ENCODE measurements at places on chromosomes 12 and 14.

DNA sequence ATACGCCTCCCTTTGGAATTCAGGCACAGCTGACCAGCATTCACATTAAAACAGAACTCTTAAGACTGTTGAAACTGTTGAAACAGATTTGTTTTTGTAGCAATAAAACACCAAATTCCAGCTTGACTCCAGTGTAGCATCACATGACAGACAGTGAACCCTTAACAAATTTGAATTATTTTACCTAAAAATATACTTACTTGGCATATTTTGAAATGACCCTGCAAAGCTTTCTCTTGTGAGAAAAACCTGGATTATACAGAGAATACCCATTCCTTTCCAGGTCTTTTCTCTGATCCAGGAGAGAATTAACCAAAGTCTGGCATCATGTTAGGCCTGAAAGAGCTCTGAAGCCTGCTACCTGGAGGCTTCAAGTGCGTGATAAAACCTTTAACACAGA is 410.3 kb downstream of the FOXG1 start:
- no peak for DNase-seq

DNA sequence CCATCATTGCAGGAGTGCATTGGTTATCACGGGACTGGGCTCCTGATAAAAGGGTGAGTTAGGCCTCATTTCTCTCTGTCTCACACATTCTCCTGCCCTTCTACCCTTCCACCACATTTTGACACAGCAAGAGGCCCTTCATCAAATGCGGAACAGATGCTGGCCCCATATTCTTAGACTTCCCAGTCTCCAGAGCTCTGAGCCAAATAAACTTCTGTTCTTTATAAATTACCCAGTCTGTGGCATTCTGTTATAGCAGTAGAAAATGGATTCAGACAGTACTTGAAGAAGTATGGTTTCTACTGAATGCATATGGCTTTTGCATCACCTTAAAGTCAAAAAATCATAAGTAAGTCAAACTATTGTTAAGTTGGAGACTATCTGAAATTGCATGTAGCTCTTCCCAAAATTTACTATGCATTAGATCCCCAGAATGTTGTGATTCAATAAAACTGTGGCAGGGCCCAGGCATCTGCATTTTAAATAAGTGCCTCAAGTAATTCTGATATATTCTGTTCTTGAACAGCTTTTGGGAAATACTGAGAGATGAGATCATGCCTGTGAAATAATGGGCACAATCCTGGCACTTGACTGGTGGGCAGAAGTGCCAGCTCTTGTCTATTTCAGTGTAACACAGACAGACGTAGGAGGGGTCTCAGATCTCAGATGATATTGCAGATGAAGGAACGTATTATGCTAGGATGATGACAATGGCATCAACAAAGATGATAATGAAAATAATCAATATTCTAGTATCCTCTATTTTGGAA is 68.2 kb downstream of the E2F7 start:
- no peak for DNase-seq

DNA sequence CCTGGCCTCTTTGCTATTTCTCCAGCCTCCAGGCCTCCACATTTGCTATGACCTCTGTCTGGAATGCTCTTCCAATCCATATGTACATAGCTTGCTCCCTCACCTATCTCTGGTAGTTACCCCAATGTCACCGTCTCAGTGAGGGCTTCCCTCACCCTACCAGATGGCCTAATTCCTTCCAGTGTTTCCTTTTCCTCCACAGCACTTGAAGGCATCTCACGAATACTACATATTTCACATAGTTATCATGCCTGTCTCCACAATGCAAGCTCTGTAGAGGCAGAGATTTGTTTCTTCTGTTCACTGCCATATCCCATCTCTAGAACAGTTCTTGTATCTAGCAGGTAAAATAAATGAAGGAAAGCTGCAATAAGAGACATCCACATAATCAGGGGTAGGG is 21.3 kb upstream of the HSP90B1 start:
- DNase-seq, result no peak

- DNase-seq, result no peak
These were observed 123.6 kb downstream of the METTL25 start for GRCh38 chr12:82481954-82482353.

GRCh38 chr14:50366589-50366988 is 30.1 kb downstream of the CDKL1 start:
- no peak for DNase-seq

DNA sequence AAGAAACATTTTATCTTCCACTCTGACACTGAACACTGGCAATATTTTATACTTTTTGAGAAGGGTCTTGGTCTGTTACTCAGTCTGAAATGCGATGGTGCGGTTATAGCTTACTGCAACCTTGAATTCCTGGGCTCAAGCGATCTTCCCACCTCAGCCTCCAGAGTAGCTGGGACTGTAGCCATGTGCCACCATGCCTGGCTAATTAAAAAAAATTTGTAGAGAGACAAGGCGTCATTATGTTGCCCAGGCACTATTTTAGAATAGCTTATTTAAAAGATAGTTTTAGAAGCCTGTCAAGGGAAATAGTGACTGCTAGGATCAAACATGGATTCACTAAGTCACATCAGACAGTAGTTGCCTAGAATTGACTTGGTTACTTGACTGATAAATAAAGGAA is 5.9 kb downstream of the ERC1 start:
- DNase-seq, result no peak

DNA sequence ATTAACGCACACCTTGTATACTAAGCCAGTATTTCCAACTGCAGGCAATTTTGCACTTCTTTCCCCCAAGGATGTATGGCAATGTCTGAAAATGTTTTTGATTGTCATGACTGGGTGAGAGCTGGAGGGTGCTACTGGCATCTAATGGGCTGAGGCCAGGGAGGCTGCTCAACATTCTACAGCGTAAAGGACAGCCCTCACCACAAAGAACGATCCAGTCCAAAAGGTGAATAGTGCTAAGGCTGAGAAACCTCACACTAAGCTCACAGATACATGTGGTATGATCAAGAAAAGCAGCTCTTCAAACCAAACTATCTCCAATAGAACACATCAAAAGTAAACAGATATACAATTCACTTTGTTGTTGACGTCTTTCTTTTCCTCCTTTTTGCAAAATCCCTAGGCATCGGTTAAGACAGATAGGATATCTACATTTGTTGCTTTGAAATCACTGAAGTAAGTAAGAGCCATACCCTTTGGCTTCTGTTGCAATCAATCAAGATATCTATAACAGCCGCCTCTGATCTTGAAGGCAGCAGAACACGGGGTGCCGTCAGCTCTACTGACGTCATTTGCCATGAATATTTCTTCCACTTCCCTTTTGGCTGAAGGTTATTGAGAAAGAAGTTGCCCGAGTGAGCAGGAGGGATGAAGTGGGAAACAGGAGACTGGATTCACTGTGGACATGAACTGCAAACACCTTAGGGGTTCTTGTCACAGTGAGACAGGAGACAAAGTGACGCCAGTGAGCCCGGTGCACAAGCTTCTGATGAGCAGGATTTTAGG is 218.3 kb downstream of the FOXN3 start:
- DNase-seq, result no peak

- DNase-seq, result no peak
These were observed 106.6 kb upstream of the NCOR2 start for GRCh38 chr12:124673801-124674617.

DNA sequence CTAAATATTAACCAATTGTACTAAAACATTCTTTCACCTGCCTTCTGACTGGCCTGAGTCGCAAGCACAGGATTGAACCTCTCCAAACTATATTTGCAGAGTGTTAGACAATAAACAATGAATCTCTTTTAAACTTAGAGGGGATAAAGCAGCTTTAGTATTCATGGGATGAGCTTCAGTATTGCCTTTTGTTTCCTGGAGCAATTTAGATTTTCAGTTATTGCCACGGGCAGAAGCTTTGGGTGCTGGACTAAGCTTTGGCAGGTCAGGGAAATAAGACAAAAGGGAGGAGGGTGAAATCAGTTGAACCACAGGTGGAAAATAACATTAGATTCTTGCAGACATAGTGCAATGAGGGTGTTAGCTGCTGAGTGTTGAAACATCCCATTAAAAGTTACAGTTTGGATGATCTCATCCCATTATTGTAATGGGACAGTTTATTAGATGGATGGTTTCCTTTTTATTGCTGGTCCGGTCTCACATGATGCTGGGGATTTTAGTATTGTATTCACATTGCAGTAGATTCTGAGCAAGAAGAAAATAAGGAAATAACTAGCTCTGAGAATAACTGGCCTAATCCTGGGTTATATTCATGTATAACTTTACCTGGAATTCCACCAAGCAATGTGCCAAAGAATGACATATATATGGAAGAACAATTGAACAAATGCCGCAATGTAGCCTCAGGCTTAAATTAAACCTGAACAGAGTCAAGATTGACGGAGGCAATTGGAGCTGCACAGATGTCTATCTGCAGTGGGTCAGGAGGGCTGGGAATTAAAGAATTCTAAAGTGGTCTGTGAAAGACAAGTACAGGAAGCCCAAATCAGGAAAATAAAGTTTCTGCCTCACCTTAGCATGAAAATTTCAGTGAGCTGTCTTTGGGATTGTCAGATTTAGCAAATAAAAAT is 1092.8 kb upstream of the SEL1L start:
- DNase-seq, result no peak

GRCh38 chr14:78164226-78164853 is 5.8 kb upstream of the NRXN3 start:
- no peak for DNase-seq

DNA sequence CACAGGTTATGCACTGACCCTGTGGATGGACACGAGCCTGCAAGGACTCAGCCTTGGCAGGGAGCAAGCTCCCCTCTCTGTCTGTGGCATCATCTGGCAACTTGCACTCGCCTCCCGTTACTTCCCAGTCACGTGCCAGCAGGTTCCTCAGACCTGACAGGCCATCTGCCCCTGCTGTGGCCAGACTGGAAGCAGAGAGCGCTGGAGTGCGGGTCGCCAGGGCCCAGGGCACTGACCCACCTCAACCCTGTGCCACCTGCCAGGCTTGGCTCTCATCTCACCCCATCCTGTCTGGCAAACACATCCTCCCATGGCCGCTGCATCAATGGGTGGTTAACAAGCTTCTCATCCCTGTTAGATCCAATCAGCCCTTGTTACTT is 28.4 kb downstream of the SLC6A12 start:
- no peak for DNase-seq

- DNase-seq, result no peak
These were observed 12.4 kb upstream of the KCNK13 start for GRCh38 chr14:90049390-90049789.

DNA sequence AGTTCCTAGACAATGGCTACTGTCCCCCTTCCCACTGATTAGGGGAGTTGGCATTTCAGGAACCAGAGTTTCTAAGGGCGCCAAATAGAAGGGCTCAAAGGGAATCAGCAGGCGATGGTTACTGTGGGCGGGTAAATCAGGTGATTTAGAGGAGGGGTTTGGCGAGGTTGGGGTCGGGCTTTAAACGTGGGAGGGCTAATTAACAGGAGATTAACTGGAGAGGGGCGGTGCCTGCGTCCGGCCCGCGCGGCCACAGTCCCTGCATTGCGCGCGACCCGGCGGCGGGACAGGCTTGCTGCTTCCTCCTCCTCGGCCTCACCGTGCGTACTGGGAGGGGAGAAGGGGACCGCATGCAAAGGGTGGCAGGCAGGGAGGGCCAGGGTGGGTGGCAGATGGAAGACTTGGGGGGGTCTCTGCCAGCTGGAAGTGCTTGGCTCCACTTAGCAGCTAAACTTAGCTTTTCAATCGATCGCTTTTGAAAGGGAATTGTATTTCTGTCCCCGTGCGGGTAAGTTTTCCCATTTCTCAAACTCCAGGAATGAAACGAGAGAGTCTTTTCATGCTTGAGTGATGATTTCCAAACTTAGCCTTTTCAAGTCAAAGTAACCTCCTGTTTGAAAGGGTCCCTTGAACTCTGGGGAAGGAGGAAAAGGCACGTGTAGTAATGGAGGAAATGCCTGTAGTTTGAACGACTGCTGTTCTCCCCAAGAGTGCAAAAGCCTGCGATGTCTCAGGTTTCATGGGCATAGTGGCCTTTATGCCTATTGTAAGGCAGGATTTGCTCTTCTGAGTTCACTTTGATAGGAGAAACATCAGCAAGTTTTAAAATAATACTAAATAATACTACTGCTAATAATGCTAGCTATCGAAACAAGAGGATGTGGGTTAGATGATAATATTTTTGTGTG is at the start of gene MGST1:
Gene MGST1, plus strand, starts transcription at position 255 of the 908 bp plus-strand sequence. CDS start 6,608 bp downstream, outside the sequence.
- no peak for DNase-seq

DNA sequence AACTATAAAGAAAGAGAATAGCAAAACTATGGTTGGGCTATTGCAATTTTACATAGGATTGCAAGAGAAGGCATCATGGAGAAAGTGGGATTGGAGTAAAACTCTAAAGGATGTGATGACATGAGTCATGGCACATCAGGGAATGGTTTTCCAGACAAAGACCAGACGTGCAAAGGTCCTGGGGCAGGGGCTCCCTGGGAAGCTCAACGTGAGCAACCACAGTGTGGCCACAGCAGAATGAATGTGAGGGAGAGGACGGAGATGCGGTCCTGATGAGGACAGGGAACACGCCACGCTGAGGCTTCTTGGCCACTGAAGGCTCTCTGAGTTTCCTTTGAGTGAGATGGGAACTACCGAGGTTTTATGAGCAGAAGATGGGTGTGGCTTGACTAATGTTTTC is 38.2 kb downstream of the FZD10 start:
- DNase-seq, result no peak

DNA sequence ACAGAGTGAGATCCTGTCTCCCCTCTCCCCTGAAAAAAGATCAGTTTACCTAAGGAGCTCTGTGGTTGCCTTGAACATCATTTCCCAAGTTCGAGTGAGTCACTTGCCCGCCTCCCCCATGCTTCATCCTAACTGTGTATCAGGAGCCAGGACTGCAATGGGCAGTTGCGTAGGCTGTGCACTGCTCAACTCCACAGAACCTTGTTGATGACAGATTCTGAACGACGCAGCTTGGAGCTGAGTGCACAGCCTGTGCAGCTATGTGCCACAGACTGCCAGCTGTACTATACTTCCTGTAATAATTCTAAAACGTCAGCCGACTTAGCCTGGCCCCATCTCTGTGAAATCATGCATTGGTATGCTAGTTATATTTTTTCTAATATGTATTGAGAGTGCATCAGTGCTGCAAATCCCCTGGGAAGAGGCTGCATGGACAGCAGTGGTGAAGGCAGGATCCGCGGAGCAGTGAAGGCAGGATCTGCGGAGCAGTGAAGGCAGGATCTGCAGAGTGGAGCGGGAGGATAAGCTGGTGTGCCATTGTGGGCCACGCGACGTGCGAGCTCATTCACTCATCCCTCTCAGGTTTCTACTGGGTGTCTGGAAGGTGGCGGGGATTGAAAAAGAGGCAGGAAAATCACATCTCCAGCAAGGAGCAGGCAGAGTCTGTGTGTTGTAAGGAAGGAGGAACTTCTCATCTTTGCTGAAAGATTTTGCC is 80.8 kb downstream of the GALNT9 start:
- no peak for DNase-seq

DNA sequence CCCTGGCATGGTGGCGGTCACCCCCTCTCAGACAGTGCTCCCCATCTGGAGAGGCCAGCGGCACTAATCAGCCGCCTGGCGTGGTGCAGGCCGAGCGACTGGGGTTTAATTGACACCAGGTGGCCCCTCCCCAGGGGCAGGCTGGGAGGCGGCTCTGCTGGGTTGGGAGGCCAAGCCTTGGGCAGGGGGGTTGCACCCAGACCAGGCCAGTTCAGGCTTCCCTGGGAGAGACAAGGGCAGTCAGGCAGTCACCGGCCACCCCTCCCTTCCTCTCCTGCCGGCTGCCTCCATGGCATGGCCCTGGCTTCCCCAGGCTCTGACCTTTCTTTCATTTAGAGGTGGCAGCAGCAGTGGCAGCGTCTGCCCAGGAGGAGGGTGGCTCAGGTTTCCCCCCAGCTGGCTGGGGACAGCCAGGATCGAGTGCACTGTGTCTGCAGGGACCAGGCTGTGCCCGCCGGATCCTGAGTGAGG is 78.1 kb upstream of the NOS1 start:
- no peak for DNase-seq

- no peak for DNase-seq
These were observed 79.2 kb downstream of the DAD1 start for GRCh38 chr14:22509751-22510300.

All from stimulated activated CD8-positive, alpha-beta memory T cell treated with anti-CD3 and anti-CD28 coated beads, Interleukin-2, amount 100 ng/mL, for 1 hour (primary cell).